ENCODE measurements at places on chromosomes 7 and 10.

DNA sequence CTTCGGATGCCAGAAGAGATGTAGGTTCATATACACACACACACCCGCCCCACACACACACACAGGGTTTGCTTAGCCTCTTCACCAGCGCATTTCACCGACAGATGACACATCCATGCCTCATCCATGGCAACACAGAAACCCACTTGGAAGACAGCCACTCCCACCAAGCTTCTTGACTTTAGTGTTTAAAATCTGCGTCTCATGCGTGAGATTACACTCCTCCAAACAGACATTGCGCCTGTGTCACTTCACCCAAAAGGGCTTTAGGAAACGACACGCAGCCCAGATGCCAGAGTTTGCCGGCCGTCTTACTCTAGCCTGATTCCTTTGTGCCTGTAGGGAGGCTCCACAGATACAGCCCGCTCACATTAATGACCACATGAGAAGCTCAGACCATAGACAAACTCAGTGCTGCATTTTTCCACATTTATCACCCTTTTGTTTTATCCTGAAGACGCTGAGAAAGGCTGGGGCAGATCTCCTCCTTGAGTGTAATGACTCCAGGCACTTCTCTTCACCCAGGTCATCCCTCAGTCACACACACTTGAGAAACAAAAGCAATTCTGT is 73.8 kb downstream of the DIP2C start:
- DNase-seq: no peak

DNA sequence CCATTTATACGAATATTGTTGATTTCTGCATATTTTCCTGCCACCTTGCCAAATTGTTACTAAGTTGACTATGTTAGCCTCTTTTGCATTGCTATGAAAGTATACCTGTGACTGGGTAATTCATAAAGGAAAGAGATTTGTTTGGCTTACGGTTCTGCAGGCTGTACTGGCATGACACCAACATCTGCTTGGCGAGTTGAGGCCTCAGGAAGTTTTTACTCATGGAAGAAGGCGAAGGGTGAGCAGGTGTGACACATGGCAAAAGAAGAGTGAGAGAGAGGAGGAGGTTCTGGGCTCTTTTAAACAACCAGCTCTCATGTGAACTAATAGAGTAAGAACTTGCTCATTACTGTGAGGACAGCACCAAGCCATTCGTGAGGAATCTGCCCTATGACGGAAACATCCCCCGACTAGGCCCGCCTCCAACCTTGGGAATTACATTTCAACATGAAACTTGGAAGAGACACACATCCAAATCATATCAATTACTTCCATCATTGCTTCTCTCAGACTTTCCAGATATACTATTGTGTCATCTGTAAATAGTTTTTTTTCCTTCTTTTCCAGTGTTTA is 8.4 kb downstream of the RALA start:
- DNase-seq: no peak

DNA sequence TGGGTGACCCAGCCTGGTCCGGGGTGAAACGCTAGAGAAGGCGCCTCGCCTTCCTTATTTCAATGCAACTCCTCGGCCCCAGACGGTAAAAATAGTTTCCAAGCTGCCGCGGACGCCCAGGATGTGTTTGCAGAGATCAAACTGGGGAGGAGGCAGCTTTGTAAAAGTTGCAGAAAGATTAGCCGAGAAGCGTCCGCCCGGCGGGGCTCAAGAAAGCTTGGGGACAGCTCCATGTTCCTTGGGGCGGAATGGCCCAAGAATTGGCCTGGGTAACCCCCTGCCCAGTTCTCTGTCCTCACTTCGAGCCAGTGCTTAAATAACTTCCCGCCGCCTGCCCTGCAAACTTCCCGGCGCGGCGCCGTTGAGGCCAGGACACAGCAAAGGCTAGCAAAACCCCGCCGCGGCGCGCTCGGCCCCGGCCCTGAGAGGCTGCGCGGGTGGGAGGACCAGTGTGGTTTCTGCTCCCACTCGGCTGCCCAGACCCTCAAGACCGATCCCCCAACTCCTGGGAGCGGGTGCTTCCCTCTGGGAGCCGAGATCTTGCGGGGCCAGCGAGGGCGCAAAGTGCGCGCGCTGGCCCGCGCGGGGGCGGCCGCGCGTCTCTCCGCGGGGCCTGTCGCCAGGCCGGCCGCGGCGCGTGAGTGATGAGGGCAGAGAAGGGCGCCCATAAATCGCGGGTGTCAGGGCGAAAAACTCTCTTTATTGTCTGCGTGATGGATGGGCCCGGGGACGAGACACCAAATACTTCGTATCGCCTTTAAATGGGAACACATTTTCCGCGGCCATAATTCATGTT is 6.3 kb upstream of the ZNF503 start:
- DNase-seq: no peak

GRCh38 chr7:85890244-85890811 is 703.5 kb upstream of the SEMA3D start:
- DNase-seq: no peak

Measured in right lobe of liver (tissue), 6 donors.